ENCODE measurements at places on chromosomes 5 and 9.
A peak's percentile ranks its signal among the peaks of the same experiment; 100 is the strongest.

DNA sequence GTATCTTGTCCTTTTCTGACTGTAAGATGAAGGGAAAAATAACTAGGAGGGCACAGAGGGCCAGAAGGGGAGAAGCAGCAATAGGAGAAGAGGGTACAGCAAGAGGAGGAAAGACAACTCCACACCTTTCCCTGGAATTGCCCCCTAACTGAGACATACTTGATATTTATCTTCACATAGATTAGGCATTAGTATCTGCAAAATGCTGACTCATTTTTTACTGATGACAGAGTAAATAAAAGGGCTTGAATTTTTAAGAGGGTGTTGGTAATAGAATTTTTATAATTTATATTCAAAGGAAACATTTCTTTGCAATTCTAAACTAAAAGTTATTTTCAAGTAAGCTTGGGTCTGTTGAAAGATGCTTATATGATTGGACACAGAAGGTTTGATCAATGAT is 86.8 kb upstream of the PRRC1 start:
- DNase-seq = no peak

DNA sequence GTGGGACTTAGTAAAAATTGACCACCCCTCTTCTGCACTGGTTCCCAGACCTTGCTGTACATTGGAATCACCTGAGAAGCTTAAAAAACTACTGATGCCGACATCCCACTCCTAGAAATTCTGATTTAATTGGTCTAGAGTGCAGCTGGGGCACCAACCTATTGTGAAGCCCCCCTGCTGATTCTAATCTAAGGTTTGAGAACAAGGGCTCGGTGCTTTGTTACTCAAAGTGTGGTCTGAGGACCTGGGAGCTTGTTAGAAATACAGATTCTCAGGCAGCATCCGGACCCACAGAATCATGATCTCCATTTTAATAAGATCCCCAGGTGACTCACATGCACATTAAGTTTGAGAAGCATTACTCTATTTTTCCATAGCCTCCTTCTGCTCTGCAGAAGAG is 57.8 kb upstream of the LPAR1 start:
- no peak for DNase-seq

GRCh38 chr5:18653216-18653752 is 1019.0 kb downstream of the TAF11L14 start:
- DNase-seq = no peak

- DNase-seq = no peak
Measured at GRCh38 chr9:20570087-20570486, 52.2 kb downstream of the MLLT3 start.

GRCh38 chr9:104772714-104773510 is 9.0 kb downstream of the NIPSNAP3B start:
- no peak for DNase-seq

DNA sequence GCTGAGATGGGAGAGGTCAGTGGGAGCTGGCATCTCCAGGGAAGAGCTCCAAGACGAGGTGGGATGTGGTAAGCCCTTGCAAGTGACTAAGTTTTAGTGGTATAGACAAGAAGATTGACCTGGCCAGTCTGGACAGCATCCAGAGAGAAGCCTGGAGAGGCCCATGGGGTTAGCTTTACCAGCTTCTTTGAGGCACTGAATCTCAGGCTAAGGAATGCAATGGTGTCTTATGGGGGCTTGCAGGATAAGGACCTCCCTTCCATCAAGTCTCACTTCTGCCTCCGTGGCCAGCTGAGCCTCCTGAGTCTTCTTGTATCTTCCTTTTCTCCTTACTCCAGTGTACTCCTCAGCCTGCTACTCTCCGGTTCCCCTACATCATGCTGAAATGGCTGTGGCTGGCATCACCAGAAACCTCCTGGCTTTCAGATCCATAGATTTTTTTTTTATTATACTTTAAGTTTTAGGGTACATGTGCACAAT is 56.5 kb upstream of the JADE2 start:
- DNase-seq = no peak

GRCh38 chr9:82302968-82303655 is 314.5 kb downstream of the SPATA31D1 start:
- no peak for DNase-seq

- DNase-seq = no peak
Measured at GRCh38 chr9:19934301-19934871, 145.5 kb upstream of the SLC24A2 start.

DNA sequence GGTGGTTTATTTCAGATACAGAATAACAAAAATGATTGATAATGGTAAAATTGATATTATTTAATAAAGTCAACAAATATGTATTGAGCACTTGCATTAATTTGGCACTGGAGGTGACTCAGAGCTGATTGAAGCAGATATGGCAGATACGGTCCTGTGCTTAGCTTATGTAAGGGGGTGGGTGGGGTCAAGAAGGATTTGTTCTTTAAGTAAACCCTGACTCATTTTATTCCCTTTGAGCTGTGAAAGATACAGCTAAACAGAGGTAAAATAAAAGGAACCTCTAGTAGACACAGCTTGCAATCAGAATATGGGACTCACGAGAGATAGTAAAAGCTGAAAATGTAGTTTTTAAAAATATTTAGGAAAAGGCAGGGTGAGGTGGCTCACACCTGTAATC is 201.3 kb upstream of the CLINT1 start:
- DNase-seq = no peak

- DNase-seq = no peak
Measured at GRCh38 chr5:65126542-65127069, 355.1 kb downstream of the ADAMTS6 start.

GRCh38 chr9:133247632-133248031 is 27.4 kb downstream of the ABO start:
- DNase-seq = no peak

DNA sequence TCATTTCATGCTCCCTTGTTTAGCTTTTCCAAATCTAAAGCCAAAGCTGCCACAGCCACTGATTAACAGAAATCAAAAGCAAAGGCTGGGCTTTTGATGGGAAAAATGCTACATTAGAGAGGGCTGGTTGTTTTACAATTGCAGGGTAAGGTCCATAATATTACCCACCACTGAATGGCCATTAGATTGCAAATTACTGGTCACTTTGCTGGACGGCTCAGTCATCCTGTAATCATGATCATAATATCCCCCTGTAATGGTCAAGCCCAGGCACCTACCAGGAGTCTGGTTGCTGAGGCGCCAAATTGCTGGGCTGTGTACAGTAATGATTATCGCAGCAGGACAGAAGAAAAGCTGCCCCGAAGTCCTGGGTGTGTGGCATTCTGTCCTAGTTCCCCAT is 286.5 kb downstream of the ZSWIM6 start:
- no peak for DNase-seq

GRCh38 chr9:107620801-107621200 is 131.2 kb upstream of the KLF4 start:
- no peak for DNase-seq

- DNase-seq = no peak
Measured at GRCh38 chr9:130570208-130570607, 9.2 kb upstream of the FUBP3 start.

DNA sequence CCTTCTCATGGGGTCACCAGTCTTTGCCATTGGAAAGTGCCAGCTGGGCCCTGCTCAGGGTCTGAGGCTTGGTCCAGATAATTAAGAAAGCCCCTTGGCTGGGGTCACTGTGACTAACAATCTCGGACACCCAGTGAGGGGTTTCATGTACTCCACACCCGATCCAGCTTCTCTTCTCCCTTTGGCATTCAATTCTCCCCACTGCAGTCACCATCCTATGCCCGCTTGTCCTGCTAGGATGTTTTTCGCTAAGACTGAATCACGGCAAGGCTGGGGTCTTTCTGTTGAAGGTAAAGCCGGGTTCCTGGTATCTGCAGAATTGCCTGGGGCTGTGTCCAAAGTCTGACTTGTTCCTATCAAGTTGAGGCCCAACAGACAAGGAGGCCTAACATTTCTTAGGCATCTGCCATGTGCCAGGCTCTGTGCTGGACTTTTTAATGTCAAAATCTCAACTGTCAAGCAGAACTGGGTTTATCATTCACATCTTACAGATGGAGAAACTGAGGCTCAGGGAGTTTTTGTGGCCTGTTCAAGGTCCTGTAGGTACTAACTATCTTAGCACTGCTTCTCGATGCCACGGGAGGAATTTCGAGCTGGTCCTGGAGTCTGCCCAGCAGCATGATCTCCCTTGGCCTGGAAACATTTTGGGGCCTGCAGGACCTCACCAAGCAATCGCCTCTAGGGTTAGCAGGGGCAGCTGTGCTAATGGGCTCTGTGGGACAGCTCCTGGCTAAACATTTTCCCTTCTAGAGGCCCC is 142.0 kb upstream of the ALDH1B1 start:
- no peak for DNase-seq

DNA sequence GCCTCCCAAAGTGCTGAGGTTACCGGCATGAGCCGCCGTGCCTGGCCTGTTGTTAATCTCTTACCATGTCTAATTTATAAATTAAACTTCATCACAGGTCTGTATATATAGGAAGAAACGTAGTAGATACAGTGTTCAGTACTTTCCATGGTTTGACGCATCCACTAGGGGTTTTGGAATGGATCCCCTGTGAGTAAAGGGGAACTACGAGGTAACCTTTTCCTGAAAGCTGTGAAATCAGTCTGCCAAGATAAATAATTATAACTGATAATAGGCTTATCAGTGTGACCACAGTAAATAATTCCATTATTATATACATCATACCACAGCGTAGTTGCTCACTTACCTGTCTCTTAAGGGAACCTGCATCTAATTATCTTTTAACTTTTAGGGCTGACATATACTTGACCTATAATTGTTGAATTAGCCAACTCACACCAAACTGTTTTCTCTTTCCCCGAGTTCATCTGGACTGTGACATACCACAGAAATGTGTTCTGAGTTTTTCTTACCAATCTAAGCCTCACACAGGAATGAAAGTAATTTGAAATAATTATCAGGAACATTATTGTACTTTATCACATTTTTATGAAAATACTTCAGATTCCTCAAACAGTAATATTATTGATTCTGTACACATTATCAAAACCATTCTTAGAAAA is 42.9 kb downstream of the DAPK1 start:
- no peak for DNase-seq

GRCh38 chr9:129748249-129748648 is 4.6 kb downstream of the PTGES start:
- DNase-seq = no peak

DNA sequence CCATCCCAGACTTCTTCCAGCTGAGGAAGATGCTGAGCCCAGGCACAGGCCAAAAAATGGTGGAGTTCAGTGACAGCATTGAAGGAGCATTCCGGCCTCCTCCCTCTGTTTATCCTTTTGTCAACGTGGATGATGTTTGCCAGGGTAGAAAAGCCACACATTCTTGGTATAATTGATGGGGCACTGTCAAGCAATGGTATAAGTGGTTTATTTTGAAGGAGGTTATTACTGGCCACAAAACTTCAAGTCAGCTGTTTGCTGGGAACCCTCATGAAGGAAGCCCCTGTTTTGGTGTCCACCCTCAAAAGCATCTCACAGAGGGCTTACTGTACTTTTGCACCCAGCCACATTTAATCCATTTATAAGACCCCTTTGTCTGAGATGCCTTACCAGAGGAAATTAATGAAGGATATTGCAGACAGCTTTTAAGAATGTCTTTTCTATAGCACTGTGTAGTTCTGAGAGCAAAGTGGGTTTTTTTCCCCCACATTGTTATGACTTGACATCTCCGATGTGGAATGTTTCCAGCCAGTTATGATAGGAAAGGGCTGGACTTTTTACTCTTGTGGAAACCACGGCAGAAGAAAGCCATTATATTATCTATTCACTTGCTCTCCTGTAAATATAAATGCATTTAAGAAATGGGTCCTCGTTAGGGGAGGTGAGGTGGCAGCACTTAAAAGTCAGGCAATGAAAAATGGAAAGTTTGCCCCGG is 95.5 kb upstream of the SPATA31D4 start:
- DNase-seq = no peak

DNA sequence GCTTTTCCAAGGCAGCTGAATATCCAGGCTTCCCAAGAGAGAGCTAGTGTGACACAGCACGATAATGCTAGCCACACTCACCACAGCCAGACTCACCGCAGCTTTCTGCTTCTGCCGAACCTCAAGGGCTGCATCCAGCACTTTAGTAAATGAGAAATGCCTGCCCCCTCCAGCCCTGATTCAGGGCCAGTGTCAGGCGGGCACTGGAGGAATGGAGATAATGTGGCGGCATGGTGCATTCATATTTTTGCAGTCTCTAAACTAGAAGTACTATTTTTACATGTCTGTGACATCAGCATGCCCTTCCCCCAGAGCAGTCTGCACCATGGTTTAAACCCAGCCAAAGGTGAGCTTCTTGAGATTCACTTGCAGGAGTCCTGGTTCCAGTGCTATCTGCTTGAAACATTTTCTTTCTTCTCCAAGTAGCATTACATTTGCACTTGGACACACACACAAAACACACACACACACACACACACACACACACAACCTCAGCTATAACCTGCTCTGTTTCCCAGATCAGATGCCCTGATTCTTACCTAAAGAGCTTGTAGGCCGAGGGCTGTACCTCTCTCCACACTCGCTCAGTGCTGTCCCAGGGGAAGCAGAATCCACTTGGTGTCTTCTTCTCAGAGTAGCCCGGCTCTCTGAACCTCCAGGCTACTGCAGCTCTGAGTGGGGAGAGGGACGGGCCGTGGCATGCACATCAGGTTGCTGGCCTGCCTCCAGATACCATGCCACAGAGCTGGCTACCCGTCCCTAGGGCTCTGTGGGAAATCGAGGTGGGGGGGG is at the start of gene FGF1:
TSS of gene FGF1 (minus strand) at position 673 of the 792 bp plus-strand sequence. CDS start 71,963 bp downstream, outside the sequence.
- peak; percentile 52 for DNase-seq

DNA sequence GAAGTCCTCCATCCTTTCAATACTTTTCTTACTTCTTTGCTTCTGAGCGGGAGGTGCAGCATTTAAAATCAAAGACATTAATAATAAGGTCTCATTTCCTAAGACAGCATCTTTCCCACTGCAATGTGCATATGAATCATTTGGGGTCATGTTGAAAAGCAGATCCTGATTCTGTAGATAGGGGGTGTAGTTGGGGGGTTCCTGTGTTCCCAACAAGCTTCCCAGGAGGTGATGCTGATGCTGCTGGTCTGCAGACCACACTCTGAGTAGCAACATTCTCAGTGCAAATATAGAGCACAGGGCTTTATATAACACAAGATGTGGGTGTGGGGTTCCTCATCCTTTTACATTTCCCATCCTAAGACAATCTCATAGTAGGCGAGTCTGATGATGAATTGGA is 126.5 kb upstream of the PALM2AKAP2 start:
- no peak for DNase-seq

DNA sequence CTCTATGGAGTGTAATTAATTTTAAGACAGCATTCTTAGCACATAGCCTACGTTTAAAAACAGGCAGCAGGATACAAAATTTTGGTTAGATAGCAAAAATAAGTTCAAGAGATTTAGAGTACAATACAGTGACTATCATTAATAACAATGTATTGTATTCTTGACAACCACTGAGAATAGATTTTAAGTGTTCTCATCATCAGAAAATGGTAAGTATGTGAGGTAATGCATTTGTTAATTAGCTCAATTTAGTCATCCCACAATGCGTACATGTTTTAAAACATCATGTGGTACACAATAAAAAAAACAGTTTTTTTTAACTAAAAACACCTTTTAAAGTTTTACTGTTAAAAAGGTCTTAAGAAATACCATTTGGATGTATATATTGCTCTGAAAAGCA is 94.2 kb downstream of the MUSK start:
- DNase-seq = no peak
